ENCODE measurements at places on chromosomes 12 and 14. TPM values are rescaled to one million over a fixed set of nuclear protein-coding genes. Genes with fewer than 3 reads are reported as not detected.

Gene GPR162
- total RNA-seq: 2.5 TPM

Gene ACSM4
- total RNA-seq: not detected

Gene TAS2R46
- 1.6 TPM for total RNA-seq

Gene FAM222A
- total RNA-seq: 27.7 TPM

Gene DDN
- 0.18 TPM for total RNA-seq

Gene CACNA1C
- 4.4 TPM for total RNA-seq

Gene KLRC1
- total RNA-seq: not detected

Gene EPYC
- not detected for total RNA-seq

Gene LTBR
- 224 TPM for total RNA-seq

Gene ADAM20
- total RNA-seq: 0.14 TPM

Gene PMCH
- total RNA-seq: not detected

Gene BATF
- total RNA-seq: 4.6 TPM

Gene DHRS4L2
- 33.5 TPM for total RNA-seq

Gene GRIP1
- total RNA-seq: 2.6 TPM

Gene PLEKHH1
- total RNA-seq: 16.1 TPM

Gene KLRD1
- 0.41 TPM for total RNA-seq

Gene WSCD2
- total RNA-seq: 1.3 TPM

Gene KRT4
- total RNA-seq: not detected

Gene NGB
- not detected for total RNA-seq

Gene CIROP
- total RNA-seq: not detected

Gene GPR84
- total RNA-seq: 1.2 TPM

Gene RND1
- not detected for total RNA-seq

Gene NTS
- total RNA-seq: not detected

Gene KCNC2
- total RNA-seq: not detected

Gene TRPV4
- 3.0 TPM for total RNA-seq

Gene CCDC197
- total RNA-seq: not detected

Gene KRT84
- not detected for total RNA-seq

Gene APOLD1
- 5.2 TPM for total RNA-seq

Gene MYF5
- total RNA-seq: not detected

Gene ACSS3
- total RNA-seq: 43.8 TPM

Gene ZBTB42
- total RNA-seq: 6.3 TPM

Gene SLC25A47
- not detected for total RNA-seq

Gene CCDC177
- total RNA-seq: 0.41 TPM

Gene FOS
- 47.9 TPM for total RNA-seq

All from adrenal gland (tissue), 19 donors.